ENCODE measurements at places on chromosomes 5 and 9.

DNA sequence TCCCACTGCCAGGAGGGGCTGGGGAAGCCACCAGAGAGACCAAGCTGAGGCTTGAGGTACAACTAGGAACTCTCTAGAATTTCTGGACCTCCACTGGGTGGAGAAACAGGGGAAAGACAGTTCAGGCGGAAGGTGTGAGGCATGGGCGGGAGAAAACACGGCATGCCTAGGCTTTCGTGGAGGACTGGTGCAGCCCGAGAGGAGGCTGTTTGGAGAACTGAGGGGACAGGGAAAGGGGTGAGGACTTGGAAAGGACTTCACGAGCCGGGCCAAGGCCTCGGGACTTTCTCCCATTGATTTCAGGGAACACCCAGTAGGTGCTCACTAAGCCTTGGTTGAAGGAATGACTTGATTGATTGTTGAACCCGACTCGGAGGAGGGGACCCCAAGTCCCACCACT, 9.5 kb upstream of the ADGRD2 start:
- DNase-seq = no peak

- DNase-seq = no peak
These were observed 47.4 kb downstream of the SLC28A3 start for GRCh38 chr9:84293001-84293798.

DNA sequence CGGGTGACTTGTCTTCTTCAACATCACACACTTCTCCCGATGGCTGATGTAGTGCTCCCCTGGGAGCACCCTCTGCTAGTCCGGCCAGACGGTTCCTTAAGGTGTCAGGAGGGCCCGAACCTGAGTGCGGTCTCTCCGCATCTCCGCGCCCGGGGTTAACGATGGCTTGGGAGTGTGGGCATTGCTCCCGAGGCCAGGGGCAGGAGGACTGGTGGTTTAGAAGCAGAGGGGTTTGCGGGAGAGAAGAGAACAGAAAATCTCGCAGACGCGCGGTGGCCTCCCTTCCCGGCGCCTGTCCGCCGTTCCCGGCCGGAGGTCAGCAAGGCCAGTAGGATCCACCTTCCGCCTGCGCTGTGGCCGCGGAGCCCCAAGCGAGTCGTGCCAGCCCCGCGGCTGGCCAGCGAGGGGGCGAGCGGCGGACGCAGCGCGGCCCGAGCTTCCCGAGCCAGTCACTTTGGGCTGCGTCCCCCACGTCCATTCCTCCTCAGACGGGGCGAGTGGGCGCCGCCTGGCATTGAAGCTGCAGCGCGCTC, 700 bp downstream of the CDO1 start:
- DNase-seq = no peak

DNA sequence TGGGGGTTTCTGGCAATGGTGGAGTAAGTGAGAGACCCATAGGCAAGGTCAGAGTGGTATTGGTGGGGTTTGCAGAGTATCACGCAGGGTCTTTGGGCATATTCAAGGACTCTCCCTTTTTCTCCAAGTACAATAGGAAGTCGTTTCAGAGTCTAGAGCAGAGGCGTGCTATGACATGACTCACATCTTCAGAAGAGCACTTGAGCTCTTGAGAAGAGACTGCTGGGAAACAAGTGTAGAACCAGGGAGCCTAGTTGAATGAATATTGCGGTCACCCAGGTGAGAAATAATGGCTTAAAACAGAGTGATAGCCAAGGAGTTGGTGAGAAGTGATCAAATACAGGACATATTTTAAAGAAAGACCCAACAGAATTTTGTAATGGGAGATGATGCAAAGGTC, 813.4 kb downstream of the TLE1 start:
- no peak for DNase-seq

DNA sequence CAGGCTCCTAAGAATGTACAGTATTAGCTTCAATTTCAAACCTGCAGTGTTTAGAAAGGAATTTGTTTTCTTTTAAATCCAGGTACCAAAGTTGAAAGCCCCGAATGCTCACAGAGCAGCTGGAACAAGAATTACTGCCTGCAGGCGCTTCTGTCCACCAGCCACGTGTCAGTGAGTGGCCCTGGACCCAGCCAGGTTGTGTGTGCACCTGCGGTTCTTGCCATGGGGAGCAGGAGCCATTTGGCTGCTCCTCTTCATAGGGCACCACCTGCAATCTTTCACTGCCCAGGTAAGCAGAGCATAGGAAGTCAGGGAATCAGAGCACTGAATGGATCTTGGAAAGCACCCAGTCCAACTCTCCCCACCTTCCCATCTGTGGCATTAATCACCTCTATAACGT, 79.5 kb upstream of the PIP5K1B start:
- DNase-seq = no peak

- DNase-seq = no peak
These were observed 15.7 kb upstream of the GSN start for GRCh38 chr9:121252104-121252851.

DNA sequence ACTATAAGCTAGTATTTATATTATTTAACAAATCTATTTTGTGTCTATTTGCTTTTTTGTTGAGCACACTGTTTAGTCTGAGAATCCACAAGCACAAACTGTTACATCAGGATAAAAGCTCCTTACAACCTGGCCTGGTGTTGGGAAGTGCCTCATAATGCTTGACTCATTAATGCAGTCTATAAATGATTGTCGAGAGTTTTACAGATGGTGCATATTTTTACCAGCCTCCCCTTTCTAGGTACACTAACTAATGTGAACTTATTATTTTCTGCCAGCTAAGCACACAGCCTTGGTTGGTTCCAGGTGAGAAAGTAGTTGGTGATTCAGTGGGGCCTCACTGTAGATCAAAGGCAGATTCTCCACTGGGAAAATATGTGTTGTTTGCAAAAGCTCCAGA, 151.0 kb upstream of the ADAMTS16 start:
- DNase-seq = no peak

GRCh38 chr5:137752905-137753690, 1.1 kb downstream of the HNRNPA0 start:
- DNase-seq = peak; percentile 29

DNA sequence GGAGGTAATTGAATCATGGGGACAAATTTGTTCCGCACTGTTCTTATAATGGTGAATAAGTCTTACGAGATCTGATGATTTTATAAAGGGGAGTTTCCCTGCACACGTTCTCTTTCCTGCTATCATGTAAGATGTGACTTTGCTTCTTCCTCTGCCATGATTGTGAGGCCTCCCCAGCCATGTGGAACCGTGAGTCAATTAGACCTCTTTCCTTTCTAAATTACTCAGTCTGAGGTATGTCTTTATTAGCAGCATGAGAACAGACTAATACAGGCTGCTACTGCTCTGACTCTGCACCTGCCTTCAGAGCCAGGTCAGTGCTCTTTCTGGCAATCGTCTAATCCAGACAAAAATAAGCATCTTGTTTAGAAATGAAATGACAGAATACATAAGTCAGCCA, 479.2 kb upstream of the TUSC1 start:
- no peak for DNase-seq

- DNase-seq = no peak
These were observed 513.6 kb downstream of the RASEF start for GRCh38 chr9:82549174-82549821.

DNA sequence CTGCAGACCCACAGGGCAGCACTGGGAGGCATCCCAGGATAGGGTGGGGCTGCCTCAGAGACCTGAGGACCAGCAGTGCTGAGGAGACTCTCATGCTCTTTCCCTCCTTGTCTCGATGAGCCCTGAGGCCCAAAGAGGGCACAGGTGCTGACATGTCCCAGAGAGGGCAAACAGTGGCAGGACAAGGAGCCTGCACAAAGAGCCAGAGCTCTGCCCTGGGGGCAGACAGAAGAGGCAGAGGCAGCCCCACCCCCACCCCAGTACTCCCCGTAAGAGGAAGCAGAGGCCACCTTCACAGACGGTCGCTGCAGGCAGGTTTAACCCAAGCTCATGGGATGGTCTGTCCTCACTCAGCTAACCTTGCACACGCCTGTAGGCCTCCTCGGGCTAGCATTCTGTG, 29.4 kb upstream of the TTLL11 start:
- DNase-seq = no peak

GRCh38 chr9:68522954-68523353, 17.7 kb downstream of the TMEM252 start:
- DNase-seq = no peak

GRCh38 chr9:76562511-76562911, 103.5 kb downstream of the GCNT1 start:
- DNase-seq = no peak

GRCh38 chr5:113125371-113125770, 148.8 kb downstream of the DCP2 start:
- DNase-seq = no peak

- DNase-seq = no peak
These were observed 8.1 kb downstream of the OSMR start for GRCh38 chr5:38853753-38854470.

GRCh38 chr5:68046445-68046844, 169.1 kb upstream of the PIK3R1 start:
- DNase-seq = no peak

GRCh38 chr5:130874861-130875417, 290.1 kb downstream of the HINT1 start:
- no peak for DNase-seq

DNA sequence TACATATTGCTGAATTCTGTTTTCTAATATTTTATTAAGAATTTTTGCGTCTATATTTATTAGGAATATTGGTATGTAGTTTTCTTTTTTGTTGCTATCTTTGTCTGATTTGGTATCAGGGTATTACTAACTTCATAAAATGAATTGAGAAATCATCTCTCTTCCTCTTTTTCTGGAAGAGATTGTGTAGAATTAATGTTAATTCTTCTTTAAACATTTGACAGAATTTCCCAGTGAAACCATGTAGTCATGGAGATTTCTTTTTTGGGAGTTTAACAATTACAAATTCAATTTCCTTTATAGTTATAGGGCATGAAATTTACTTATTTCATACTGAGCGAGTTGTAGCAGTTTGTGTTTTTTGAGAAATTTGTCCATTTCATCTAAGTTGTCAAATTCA, 3.3 kb upstream of the FAM170A start:
- no peak for DNase-seq

DNA sequence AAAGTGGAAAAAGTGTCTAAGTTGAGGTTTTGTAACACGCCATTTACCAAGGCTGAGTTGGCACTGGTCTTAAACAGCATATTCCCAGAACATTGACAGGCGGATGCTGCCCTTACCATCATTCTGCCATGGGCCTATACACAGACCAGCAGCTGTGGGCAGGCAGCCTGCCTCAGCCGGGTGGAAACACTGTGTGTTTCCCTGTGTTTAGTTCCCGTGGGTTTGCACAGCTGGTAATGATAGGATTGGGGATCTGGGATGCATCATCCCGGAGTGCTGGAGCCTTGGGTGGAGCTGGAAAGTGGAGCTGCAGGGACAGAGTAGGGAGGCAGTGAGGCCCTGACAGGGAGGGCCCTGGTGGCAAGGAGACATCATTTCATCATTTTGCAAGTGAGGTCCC, 5.5 kb upstream of the FGD3 start:
- no peak for DNase-seq

DNA sequence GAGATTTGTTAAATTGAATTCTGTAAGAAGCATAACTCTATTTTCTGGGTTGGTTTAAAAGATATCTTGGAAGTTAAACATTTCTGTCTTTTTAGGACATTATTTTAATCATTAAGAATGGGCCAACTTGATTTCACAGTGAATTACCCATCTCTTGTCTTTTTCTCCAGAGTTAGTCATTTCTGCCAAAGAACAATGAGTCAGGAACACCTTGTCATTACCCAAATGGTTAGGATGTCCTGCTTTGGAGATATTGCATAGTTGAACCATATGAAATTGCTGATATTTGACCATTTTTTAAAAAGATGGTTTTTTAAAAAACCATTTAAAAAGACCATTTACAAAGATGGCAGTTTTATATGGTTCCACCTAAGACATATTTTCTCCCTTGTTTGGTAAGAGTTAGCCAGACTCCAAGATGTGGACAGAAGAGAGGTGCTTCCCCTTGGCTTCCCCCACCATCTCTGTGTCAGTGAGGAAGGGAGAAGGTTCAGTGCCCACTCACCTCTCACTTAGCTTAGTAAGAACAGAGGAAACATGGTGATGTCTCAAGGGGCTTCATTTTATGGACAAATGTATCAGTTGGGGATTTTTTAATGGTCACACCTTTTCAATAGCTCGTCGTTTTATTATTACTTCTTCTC, 103.0 kb downstream of the PCSK1 start:
- no peak for DNase-seq

GRCh38 chr9:116103976-116104820, 49.4 kb upstream of the PAPPA start:
- no peak for DNase-seq

- DNase-seq = peak; percentile 57
These were observed at the start of gene STOM for GRCh38 chr9:121369595-121370265. TSS of gene STOM (minus strand) at chr9:121370250. CDS start at chr9:121370187, 63 bp downstream.

DNA sequence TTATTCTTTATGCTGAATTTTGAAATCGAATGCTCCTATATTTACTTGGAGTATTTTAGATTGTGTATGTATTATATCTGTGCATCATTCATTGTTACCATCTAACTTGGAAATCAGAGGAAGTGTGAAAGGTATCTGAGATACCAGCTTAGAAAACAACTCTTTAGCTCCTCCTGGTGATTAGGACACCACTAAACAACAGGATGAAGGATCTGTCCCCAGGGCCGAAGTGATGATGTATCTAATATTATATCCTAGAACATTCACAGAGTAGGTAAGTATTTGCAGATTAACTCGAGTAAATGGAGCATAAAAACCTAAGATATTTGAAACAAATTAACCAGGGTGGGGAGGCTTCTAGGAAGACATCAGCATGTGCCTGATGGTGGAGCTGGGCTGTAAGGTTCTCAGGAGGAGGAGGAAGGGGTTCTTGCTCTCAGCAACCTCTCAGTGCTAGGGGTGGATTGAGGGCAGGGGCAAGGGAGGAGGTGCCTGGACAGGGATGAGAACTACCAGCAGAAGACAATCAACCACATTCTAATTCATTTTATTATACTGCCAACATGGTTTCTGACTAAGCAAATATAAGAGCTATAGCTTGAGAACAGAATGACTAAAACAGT, 2.6 kb upstream of the NFIL3 start:
- DNase-seq = no peak

DNA sequence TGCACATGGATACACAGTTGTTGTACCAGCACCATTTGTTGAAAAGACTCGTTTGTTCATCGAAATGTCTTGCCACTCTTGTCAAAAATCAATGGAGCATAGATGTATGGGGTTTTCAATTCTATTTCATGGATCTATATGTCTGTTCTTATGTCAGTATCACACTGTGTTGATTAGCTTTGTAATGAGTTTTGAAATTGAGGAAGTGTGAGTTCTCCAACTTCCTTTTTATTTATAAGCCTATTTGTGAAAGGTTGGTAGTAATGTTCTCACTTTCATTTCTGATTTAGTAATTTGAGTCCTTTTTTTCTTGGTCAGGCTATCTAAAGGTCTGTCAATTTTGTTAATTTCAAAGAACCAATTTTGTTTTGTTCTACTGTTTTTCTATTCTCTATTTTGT, 26.1 kb downstream of the ZNF510 start:
- DNase-seq = no peak

- no peak for DNase-seq
These were observed 108.8 kb upstream of the LRRTM2 start for GRCh38 chr5:138983984-138984383.

DNA sequence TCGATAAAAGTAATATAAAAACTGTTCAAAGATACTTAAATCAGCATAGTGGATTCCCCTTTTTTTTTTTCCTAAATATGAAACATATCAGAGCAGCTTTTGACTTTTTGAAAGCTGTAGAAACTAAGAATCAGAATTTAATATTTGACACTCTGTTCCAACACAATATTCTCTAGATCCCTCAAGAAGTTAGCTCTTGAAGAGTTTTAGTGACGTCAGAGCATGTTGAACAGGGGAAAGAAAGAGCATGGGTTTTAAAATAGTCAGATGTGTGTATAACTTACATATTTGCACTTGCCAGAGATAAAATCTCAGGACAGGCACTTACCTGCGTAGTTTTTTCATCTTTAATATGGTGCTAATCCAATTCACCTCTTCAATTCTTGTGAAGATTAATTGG, 75.2 kb upstream of the FBXL7 start:
- no peak for DNase-seq

Measured in effector CD4-positive, alpha-beta T cell (primary cell).